ENCODE measurements at places on chromosomes 6 and 20. TPM values are rescaled to one million over a fixed set of nuclear protein-coding genes. Genes with fewer than 3 reads are reported as not detected.

Gene SLA2
- total RNA-seq = not detected

Gene JPH2
- total RNA-seq = 0.58 TPM

Gene GPR6
- total RNA-seq = not detected

Gene ACTR5
- total RNA-seq = 11.0 TPM

Gene RWDD2A
- total RNA-seq = 5.1 TPM

Gene RAB32
- total RNA-seq = 148 TPM

Gene OR12D3
- not detected for total RNA-seq

Gene CGA
- not detected for total RNA-seq
